ENCODE measurements at places on chromosomes 7 and 10.

- no peak for DNase-seq
Measured at GRCh38 chr10:70753841-70754621, 31.1 kb downstream of the TBATA start.

DNA sequence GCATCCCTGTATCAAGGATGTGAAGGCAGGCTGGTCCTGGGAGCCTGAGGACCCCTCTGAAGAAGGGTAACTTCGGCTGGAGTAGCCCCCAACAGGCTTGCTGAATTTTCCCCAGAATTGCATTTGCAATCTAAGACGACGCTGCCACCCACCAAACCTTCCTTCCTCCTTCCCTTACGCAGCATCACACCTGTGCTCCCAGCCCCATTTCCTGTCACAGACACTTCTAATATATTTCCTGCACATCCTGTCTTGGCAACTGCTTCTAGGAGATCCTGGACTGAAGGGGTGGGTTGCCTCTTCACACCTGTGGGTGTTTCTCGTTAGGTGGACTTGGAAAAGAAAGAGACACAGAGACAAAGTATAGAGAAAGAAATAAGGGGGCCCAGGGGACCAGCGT lies 9.4 kb upstream of the PGAM1 start:
- no peak for DNase-seq

DNA sequence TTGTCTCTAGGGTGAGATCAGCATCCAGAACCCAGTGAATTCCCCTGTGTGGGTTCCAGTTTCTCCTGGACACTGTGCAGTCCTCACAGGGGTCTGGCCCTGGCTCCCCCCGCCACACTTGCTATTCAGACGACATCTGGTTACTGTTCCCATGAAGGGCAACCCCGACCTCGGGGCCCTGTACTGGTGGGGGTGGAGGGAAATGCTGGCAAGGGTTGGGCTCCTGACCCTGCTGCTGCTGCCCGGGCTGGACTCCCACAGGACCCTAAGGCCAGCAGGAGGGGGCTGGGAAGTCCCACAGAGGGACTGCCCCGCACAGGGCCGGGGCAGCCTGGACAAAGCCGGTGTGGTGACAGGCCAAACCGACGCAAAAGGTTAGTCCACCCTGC lies 768 bp upstream of the CPA1 start:
- no peak for DNase-seq

GRCh38 chr7:99392659-99393354 lies 15.6 kb downstream of the PDAP1 start:
- DNase-seq = peak; percentile 51

- DNase-seq = no peak
Measured at GRCh38 chr10:14126697-14127440, 203.9 kb downstream of the FRMD4A start.

GRCh38 chr10:47452495-47453140 lies 31.3 kb downstream of the ANXA8 start:
- no peak for DNase-seq

GRCh38 chr10:514137-514671 lies 175.3 kb downstream of the DIP2C start:
- DNase-seq = peak; percentile 61

DNA sequence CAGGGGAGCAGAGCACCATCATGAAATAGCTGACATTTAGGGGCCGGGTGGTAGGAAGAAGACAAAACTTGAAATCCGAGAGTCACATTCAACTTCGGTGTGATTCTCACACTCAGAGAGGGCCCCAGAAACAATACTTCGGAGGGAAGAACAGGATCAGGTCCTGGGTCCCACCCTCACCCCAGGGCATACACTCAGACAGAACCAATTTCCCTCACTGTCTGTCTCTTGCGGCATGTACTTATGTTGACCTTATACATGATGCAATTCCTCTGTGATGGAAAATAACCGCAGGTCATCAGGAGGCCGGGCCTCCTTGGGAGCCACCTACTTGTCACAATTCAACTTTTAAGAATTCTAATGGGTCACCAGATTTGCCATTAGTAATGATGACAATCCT lies 26.3 kb upstream of the HMX3 start:
- no peak for DNase-seq

- DNase-seq = no peak
Measured at GRCh38 chr10:2012209-2012608, 274.9 kb upstream of the ADARB2 start.

GRCh38 chr10:8033812-8034465 lies 20.5 kb upstream of the GATA3 start:
- DNase-seq = no peak

GRCh38 chr7:29084832-29085231 lies 61.5 kb downstream of the CPVL start:
- DNase-seq = no peak

DNA sequence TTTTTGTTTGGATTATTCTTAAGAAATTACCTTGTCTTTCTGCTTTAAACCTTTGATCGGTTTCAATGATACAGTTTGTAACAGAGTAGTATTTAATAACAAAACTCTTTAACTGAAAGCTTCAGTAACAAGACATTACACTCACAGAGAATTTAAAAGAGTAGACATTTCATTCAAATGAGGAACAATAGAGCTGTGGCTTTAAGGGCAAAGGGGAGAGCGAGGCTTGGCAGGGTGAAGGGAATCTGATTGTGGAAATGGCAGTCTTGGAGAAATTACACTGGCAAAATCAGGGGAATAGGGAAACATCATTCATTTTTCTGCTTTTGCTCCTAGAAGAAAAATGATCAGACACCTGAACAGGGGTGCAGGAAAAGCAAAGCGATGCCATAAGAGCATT lies 5.1 kb upstream of the HIPK2 start:
- DNase-seq = no peak

DNA sequence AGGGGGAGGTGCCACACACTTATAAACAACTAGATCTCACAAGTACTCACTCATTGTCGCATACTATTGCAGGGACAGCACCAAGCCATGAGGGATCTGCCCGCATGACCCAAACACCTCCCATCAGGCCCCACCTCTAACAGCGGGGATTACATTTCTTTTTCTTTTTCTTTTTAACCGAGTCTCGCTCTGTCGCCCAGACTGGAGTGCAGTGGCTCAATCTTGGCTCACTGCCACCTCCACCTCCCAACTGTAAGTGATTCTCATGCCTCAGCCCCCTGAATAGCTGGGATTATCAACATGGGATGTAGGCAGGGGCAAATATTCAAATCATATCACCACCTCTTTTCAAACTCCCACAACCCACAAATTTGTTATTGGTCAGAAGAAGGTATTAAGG lies 76.7 kb downstream of the SKAP2 start:
- no peak for DNase-seq

GRCh38 chr10:64206409-64206808 lies 685.2 kb downstream of the REEP3 start:
- no peak for DNase-seq

DNA sequence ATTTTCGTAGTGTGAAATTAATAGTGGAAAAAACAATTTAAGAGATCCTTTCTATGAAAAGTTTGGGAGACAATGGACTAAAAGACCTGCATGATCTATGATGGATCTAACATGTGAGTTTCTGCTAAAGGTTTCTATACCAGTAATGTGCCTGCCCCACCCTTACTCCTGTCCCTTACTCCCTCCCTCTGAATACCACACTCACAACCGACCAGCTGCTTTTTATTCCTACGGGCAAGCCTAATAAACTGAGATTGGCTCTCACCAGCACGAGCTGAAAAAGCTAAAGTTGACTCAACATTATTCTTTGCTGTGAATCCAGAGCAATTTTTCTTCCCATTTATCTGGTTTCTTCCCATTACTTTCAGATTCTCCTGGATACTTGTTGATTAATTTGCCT lies 17.8 kb upstream of the REEP3 start:
- DNase-seq = no peak

GRCh38 chr10:62618576-62619412 lies 185.7 kb upstream of the ADO start:
- no peak for DNase-seq

- DNase-seq = no peak
Measured at GRCh38 chr10:13873196-13873595, 286.4 kb downstream of the PRPF18 start.

DNA sequence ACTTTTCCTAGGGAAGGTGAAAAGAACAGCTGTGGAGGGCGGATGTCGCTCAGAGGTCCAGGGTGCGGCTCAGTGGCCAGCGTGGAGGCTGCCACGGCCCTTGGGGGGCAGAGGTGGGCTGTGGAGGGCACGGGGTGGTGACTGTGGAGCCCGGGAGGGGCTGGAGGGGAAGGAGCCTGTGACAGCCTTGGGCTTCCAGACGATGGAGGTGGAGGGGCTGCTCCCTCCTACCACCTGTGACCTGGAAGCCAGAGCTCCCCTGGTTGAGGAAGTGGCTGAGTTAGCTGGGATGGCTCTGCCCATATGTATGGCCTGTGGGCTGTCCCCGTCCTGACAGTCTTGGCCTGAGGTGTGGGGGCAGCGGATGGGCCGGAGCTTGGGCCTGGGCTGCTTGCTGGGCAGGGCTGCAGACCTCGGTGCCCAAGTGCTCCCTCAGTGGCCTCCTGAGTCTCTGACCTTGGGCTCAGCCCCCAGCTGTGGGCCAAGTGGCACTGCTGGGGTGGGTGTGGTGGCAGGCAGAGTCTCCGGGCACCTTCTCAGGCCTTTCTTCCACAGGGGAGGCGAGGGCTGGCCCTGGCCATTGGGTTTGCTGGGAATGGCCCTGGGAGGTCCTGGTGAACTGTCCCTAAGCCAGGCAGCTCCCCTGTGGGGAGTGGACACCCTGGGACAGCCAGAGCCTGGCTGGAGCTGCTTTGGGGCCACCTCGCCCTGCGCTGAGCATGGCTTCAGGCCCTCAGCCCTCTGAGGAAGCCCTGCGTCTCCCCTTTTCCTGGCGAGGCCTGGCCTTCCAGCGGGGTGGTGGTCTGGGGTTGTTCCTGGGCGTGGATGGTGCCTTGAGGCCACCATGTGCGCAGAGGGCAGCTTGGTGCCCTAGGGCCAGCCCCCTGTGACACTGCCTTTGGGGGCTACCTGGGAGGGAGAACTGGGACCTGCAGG lies 3.9 kb downstream of the BRI3 start:
- no peak for DNase-seq

- no peak for DNase-seq
Measured at GRCh38 chr7:150476819-150477631, 26.6 kb downstream of the GIMAP8 start.

DNA sequence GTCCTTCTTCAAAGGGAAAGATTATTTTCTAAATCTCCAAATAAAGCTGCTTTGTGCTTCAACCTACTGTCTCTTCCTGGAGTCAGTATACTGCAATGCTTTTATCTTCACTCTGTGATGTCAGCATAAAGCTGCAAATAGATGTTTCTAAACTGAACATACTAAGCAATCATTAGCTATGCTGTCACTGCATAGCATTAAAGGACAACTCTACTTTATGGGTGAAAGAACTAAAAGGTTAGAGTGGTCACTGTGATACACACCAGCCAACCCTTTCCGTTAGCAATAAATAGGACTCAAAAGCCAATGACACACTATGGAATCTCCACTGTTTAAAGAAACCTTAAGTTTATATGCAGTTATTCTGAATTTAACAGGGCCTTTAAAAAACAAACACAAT lies 1.8 kb downstream of the CCDC186 start:
- DNase-seq = no peak

- no peak for DNase-seq
Measured at GRCh38 chr10:104441329-104442000, 87.8 kb downstream of the CFAP58 start.

- DNase-seq = no peak
Measured at GRCh38 chr7:44103566-44103922, 601 bp upstream of the AEBP1 start.

- no peak for DNase-seq
Measured at GRCh38 chr7:108479118-108479517, 22.9 kb upstream of the NRCAM start.

DNA sequence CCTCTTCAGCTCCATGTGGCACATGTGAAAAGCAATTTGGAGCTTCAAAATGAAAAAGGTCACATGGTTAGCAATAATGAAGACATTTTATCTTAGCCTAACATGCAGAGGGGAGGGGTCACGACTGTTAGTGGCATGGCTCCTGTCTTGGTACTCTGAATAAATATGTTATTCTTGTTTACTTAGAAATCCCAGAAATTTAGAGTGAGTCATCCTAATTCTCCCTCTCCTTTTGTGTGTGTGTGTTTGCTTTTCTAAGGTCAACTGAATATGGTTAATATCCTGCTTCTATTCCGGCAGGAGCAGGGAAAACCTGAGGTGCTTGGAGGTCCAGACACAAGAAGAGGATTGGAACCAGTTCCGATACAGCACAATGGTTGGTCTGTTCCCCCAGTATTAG lies 17.6 kb downstream of the BCCIP start:
- DNase-seq = no peak

- no peak for DNase-seq
Measured at GRCh38 chr10:133349160-133349568, 2.0 kb downstream of the PRAP1 start.

DNA sequence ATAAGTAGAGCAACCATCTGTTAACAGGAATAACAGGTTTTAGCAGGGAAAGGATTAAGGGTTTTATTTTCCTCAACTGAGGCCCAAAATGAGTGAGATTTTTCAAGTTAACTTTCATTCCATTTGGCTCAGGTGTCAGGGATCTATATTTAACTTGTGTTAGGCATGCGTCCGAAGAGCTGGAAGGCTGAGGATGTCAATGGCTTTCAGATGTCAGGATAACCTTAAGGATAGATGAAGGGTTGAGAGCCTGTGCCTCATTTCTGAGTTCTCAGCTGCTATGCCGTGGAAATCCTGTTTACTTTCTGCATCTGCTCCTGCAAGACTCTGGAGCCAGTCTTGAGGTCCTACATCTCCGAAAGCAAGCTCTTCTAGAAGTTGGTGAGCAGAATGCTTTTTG lies 36.4 kb upstream of the CD36 start:
- no peak for DNase-seq

GRCh38 chr10:99560277-99561126 lies 27.8 kb downstream of the NKX2-3 start:
- no peak for DNase-seq

- no peak for DNase-seq
Measured at GRCh38 chr7:29495653-29496052, 68.0 kb upstream of the PRR15 start.

DNA sequence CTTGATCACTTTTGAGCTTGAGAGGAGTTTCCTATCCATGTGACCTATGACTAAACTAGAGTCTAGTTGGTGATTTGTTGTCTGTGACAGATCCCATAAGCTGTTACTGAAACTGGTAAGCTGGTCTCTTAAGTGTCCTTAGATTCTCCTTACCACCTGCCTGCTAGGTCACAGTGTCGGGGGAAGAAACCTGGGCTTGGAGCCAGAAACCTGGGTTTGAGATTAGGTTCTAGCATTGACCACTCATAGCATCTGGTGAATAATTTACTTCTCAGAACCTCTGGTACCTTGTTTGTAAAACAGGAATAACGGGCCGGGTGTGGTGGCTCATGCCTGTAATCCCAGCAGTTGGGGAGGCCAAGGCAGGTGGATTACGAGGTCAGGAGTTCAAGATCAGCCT lies 21.8 kb upstream of the ITPRID1 start:
- no peak for DNase-seq

Measured in frontal cortex (tissue), 4 donors.